CD4-positive, CD25-positive, alpha-beta regulatory T cell (primary cell): ENCODE measurements at places on chromosomes 4 and X.

GRCh38 chr4:47654972-47655693 is 170.1 kb downstream of the ATP10D start:
- no peak for DNase-seq

- no peak for DNase-seq
Observed at GRCh38 chr4:107691378-107691777, 28.7 kb downstream of the PAPSS1 start.

DNA sequence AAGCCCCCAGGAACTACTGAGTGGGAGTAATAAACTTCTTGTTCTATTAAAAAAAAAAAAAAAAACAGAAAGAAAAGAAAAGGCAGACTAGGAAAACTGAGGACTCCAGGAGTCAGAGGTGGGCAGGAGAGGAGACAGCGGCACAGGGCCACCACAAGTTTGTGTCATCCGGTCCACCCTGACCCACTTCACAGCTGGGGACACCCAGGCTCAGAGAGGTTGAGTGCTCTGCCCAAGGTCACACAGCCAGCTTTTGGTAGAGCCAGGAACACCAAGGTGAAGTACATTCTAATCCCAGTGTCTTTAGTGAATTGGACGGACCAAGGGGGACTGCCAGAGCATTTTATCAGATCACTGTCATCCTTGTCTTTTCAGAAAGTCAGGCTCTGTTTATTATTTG is 16.4 kb upstream of the ABLIM2 start:
- no peak for DNase-seq

- DNase-seq = no peak
Observed at GRCh38 chr4:173522160-173522950, 7.7 kb downstream of the HAND2 start.
